Psoas muscle (tissue), 8 donors: ENCODE measurements at places on chromosomes 5 and 9. TPM values are rescaled to one million over a fixed set of nuclear protein-coding genes. Genes with fewer than 3 reads are reported as not detected.

- DNase-seq = no peak
Measured at GRCh38 chr5:162268694-162269481, 201.3 kb downstream of the GABRG2 start.

Gene AP3B1
- polyA plus RNA-seq = 24.4 TPM

GRCh38 chr5:142222866-142223558, 101.8 kb downstream of the SPRY4 start:
- no peak for DNase-seq

Gene GCNT4
- polyA plus RNA-seq = 1.1 TPM

DNA sequence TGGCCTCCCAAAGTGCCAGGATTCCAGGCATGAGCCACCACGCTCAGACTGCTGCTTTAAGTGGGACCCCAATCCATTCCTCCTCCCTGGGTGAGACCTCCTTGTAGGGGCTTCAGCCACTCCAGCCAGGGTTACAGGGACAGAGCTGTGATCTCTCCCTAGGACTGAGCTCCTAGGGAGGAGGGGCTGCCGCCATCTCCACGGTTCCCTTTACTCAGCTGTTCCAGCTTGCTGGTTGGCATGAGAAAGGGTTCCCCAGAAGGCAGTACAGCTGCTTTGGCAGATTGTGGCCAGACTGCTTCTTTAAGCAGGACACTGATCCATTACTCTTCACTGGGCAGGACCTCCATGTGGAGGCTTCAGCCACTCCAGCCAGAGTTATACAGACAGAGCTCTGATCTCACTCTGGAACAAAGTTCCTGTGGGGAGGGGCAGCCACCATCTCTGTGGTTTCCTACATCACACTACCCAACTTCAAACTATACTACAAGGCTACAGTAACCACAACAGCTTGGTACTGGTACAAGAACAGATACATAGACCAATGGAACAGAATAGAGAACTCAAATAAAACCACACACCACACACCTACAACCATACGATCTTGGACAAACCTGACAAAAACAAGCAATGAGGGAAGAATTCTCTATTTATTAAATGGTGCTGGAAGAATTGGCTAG, 7.2 kb downstream of the INSL6 start:
- DNase-seq = no peak

DNA sequence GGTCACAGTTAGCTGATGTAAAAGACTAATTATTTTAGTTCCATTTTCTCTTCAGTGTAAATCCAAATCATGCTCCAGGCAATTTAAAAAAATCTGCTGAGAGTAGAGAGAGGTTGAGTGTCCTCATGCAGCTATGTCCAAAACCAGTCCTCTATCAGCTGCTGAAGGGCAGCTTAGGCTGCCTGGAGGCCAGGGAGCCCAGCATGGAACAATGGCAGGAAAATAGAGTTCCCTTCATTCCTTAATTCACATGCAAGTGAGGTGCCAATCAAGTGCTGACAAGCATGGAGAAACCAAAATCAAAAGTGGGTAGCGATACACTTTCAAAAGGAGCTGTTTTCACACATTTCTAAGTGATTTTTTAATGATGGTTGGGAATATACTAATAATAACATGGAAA, 78.3 kb upstream of the POU5F2 start:
- no peak for DNase-seq

DNA sequence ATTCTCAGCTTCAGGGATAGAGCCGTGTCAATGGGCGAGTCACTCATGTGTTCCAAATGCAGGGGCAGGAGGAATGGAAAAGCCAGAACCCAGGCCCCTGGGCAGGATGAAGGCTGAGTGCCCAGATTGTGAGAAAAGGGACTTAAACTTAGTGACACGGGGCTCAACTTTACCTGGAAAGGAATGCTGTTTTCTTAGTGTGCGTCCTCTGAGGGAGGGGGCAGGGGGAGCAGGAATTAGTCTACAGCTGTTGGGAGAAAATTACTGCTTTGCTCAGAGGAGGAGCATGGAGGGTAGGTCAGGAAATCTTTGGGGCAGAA, 14.6 kb downstream of the HK3 start:
- DNase-seq = no peak

DNA sequence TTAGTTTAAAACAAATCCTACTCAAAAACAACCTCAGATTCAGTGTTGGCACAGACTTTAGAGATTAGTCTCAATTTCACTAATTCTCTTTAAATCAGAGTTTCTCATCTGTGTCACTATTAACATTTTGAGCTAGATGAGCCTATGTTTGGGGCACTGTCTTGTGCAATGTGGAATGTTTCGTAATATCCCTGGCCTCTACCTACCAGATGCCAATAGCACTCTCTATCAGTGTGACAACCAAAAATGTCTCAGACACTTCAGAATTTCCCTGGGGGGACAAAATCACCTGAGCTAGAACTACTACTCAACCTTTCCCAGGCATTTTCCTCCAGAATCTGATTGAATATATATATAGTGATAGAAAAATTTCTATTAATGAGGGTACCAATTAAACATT, 465.2 kb upstream of the RGMB start:
- DNase-seq = no peak

- DNase-seq = no peak
Measured at GRCh38 chr5:39314591-39314990, 49.7 kb downstream of the C9 start.

- no peak for DNase-seq
Measured at GRCh38 chr5:16593013-16593412, 23.8 kb downstream of the RETREG1 start.

Gene SPATA6L
- 0.15 TPM for polyA plus RNA-seq

Gene SKIC3
- polyA plus RNA-seq = 13.3 TPM

GRCh38 chr5:9356351-9356825, 189.5 kb downstream of the SEMA5A start:
- no peak for DNase-seq

Gene FAXDC2
- polyA plus RNA-seq = 4.6 TPM

DNA sequence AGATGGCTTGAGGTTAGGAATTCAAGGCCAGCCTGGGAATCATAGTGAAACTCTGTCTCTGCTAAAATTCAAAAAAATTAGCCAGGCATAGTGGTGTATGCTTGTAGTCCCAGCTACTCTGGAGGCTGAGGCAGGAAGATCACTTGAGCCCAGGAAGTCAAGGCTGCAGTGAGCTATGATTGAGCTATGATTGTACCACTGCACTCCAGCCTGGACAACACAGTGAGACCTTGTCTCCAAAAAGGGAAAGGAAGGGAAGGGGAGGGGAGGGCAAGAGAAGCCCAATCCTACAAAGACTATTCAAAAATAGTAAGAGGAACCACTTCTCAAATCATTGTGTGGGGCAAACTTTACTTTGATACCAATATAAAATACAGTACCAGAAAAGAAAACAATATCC, 11.2 kb downstream of the SEMA4D start:
- DNase-seq = no peak

Gene RANBP3L
- 0.34 TPM for polyA plus RNA-seq

GRCh38 chr9:126149661-126150060, 177.0 kb upstream of the MVB12B start:
- DNase-seq = no peak

DNA sequence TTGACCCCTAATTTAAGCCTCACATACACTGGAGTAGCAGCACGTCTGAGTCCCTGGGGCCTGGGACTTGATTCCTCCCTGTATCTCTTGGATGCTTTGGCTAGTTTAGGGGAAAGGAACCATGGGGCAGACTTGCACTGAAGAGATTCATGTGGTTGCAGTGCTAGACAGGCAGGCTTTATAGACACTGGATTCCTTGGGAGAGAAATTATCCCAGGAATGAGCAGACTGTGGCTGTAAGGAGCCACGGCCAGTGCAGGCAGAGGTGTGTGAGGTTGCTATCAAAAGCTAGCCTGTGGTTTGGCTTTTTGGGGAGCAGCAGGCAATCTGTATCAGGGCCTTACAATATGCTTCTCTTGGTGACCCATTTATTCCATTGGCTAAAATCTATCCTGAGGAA, 20.5 kb upstream of the PITX1 start:
- no peak for DNase-seq

DNA sequence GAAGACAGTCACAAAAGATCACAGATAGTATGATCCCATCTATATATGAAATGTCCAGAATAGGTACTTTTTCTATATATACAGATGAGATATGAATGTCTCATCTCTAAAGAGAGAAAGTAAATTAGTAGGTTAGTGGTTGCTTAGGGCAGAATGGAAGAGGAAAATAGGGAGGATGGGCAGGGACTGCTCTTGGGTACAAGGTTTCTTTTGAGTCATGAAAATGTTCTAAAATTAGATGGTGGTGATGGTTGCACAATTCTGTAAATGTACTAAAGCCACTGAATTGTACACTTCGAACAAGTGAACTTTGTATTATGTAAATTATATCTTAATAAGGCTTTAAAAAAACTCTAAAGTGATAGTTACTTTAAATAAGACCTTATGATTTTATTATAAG, 59.6 kb upstream of the GRAMD2B start:
- no peak for DNase-seq

DNA sequence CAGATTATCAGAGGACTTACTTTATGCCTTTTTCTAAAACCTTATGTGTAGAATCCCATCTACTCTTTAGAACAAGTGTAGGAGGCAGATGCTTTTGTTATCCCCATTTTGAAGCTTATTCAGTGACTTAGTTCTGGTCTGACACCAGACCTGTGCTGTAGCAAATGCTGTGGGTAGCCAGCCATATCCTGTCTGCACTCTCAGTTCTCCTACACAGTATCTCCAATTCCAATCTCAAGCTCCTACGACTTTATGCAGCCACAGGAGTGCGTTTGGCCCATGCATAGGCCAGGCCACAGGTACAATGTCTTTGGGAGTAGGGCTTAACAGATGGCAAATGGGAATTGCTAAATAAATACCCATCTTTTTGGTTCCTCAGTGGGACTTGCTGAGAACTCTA, 292.6 kb downstream of the MCTP1 start:
- DNase-seq = no peak

DNA sequence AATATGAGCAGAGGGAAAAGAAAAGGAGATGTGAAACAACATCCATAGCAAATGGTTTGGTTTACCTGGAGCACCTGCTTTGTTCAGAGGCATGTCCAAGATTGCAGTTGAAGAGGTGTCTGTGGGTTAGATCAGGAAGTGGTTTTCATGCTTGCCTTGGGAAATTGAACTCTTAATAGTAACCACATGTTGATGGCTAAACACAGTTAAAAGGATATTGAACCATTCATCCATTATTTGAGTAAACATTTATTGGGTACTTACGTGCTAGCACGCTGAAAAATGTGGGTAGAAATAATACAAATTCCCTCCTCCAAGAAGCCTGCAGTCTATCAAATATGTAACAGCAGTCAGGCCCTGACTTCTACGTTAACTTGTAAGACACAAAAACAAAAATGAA, 235.7 kb upstream of the TNC start:
- DNase-seq = no peak

Gene TMEM252
- polyA plus RNA-seq = not detected

- DNase-seq = peak; percentile 86
Measured at GRCh38 chr9:129486756-129487657, 133.9 kb downstream of the C9orf50 start.

Gene TTC16
- polyA plus RNA-seq = 0.03 TPM

DNA sequence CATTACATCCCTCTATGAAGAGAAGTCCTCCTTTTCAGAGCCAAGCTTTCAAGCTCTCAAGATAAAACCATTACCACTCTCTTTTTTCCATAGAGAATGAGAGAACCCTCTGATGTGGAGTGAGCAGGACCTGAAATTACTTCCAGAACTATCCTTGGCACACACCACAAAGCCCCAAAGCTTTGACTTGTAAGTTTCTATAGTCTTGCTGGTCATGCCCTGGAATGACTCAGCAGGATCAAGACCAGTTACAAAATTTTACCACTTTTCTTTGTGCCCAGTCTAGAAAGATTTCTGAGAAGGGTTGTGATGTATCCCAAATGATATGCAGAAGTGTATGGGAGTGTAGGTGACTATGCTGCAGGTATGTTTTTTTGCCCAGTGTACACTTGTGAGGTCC, 760.6 kb downstream of the TLE1 start:
- DNase-seq = no peak

Gene FOXD4
- polyA plus RNA-seq = 0.66 TPM
